ENCODE measurements at places on chromosomes 7 and 10.

DNA sequence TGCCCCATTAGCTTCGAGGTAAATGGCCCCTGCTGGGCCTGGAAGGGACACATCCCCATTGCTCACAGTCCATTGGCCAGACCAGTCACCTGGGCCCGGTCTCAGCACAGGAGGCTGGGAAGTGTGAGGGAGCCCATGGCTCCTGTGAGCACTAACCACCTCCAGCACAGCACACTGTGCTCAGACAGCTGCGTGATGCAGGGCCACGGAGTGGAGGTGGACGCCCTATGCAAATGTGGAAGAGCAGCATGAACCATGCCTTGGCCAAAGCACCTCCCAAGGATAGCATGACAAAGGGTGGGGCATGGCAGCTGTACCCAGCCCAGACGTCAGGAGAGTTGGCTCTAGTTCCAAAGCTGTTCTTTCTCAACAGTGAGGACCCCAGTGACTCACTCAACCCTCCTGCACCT lies 120.1 kb upstream of the ZMIZ1 start:
- no peak for DNase-seq

GRCh38 chr7:112255388-112255720 lies 48.9 kb downstream of the ZNF277 start:
- no peak for DNase-seq

- no peak for DNase-seq
These were observed 11.3 kb upstream of the SLC25A28 start for GRCh38 chr10:99631496-99631895.

GRCh38 chr10:70315815-70316214 lies 32.0 kb upstream of the NPFFR1 start:
- no peak for DNase-seq

GRCh38 chr10:106341356-106341755 lies 823.1 kb downstream of the SORCS1 start:
- DNase-seq = no peak

- DNase-seq = peak; percentile 55
These were observed 188.8 kb downstream of the GFRA1 start for GRCh38 chr10:116084161-116084560.

GRCh38 chr10:44581996-44582395 lies 197.1 kb upstream of the CXCL12 start:
- DNase-seq = no peak

DNA sequence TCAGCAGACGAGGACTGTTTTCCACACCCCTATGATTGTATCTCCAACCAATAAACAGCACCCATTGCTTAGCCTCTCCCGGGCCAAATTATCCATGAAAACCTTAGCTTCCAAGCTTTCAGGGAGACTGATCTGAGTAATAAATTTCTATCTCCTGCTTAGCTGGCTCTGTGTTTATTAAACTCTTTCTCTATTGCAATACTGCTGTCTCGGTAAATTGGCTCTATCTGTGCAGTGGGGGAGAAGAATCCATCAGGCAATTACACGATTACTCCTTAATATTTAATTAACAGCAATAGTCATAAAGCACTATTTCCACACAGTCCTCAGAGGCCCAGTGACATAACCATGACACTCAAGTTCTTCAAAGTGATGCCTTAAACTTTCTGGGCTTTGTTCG lies 1122.8 kb downstream of the TYW1 start:
- no peak for DNase-seq

- DNase-seq = no peak
These were observed 207.7 kb upstream of the AHR start for GRCh38 chr7:17090751-17091150.

DNA sequence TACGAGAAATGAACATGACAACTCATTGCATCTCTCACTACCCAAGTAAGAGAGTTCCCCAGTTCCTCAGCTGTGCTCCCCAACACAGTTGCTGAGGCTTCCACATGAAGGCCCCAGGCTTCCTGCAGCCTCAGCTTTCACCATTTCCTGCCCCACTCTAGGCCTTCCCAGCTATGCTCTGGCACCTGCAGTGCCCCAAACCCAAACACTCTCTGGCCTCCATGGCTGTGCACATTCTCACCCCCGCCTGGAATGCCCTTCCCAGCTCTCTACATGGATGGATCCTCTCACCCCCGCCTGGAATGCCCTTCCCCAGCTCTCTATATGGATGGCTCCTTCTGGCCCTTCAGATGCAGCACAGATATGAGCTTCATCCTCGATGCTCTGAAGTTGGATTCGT lies 61.3 kb downstream of the KIAA1549 start:
- DNase-seq = no peak

- DNase-seq = no peak
These were observed 13.9 kb downstream of the KLHDC10 start for GRCh38 chr7:130084037-130084875.

DNA sequence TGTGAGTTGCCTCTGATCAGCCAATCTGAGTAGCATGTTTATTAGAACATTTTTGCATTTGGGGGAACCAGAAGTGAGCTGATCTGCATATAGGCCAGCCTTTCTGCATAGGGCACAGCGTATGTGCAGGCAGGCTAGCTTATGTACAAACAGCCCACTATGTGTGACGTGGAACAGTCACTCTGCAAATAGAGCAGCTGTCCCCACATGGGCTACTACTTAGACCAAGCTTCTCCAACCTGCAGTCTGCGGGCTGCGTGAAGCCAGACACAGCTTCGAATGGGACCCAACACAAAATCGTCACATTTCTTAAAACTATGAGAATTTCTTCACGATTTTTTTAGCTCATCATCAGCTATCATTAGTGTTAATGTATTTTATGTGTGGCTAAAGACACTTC lies 134.1 kb upstream of the FAM20C start:
- no peak for DNase-seq

DNA sequence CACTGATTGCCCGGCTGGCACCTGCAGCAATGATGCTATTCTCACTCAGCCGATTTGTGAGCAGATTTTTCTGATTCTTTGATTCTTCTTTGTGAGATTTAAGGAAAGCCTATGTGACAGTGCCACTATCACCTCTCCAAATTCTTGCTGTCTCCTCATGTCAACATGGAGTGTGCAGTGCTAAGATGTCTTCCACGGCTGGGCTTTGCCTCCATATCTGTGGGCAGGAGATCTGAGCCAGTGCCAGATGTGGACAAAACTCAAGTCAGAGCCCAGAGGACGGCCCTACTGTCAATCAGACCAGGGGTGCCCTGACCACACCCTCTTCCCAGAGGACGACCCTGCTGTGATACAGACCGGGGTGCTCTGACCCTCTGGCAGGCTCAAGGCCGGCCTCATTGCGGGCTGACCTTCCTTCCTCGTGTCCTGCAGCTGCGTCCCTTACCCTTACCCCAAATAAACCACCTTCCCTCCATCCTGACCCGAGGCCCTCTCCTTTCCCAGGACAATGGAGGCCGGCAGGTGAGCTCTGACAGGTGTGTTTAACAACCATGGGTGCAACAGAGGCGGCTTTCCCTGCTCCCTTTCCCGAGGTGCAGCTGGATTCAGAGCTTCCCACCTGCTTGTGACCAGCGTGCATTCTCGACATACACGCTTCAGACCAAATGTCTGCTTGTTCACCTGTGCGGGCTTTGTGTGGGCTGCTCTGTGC lies 221.4 kb downstream of the ADARB2 start:
- no peak for DNase-seq

All from kidney epithelial cell (primary cell).